ENCODE measurements at places on chromosomes 3 and 15.

DNA sequence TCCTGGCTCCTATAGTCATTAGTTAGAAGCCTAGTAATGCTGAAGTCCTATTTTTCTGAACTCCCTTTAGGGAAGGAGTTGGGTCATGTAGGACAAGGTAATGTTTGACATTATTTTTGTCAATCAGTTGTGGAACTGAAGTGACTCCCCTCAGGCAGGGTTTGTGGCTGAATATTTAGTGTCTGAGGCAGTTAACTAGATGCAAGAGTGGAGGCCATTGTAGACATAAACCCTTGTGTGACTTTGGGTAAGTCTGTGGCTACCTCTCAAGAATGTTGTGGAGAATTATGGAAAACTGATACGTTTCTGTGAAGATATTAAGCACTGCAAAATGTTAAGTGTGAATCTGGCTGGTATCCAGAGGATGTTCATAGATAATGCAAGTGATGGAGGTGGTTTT lies 125.2 kb upstream of the PHLDB2 start:
- DNase-seq = peak; percentile 72

GRCh38 chr15:80985981-80986380 lies 3.6 kb downstream of the MESD start:
- no peak for DNase-seq

DNA sequence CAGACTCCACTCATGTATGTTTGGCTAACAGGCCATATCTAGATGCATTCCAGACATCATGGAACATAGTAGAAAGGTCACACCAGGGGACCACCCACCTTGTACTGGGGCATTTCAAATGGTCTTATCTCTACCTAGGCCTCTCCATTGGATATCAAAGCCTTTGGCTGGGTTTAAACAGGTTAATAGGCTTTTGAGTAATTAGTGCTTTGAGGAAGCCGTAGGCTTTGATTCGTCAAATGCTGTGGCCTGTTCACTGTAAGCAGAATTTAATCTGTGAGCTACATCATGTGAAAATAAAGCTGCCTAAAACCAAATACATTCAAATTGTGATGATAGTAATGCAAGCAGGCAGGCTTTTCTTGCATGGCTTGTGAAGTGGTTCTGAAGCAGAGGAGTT lies 129.5 kb downstream of the ST8SIA2 start:
- no peak for DNase-seq

DNA sequence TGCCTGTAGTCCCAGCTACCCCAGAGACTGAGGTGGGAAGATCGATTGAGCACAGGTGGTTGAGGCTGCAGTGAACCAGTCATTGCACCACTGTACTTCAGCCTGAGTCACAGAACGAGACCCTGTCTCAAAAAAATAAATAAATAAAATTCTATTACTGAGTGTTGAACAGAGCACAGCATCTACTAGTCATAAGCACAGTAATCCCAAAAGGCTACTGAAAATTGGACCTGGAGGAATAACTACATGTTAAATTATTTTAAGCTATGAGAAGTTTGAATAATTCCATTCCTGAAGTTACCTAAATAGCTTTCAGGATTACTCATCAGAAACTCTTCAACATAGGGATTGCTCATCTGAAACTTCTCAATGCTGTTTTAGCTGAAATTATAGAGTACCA lies 43.4 kb downstream of the ARMC8 start:
- no peak for DNase-seq

GRCh38 chr15:61974759-61975158 lies 85.5 kb downstream of the VPS13C start:
- DNase-seq = no peak

- no peak for DNase-seq
These were observed 73.0 kb upstream of the FRMD4B start for GRCh38 chr3:69458803-69459365.

DNA sequence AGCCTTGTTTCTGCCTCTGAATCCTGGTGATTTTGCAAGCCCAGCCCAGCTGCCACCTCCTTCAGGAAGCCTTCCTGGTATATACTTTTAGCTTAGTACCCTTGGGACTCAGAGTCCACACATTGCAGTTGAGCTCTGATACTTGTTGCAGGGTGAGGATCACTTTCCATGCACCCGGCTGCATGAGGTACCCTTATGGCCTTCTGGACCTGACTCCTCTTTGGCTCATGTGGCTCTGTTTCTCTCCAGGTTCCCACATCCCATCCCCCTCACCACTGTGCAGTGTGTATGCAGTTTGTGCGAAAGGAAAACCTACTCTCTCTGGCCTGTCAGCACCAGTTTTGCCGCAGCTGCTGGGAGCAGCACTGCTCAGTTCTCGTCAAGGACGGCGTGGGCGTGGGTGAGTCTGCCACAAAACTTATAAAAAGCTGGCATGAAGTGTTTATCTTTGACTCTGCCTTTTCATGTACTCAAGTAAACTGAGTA lies 23.1 kb upstream of the P4HTM start:
- no peak for DNase-seq

- DNase-seq = peak; percentile 33
These were observed 5.6 kb downstream of the RBP1 start for GRCh38 chr3:139533781-139534454.

DNA sequence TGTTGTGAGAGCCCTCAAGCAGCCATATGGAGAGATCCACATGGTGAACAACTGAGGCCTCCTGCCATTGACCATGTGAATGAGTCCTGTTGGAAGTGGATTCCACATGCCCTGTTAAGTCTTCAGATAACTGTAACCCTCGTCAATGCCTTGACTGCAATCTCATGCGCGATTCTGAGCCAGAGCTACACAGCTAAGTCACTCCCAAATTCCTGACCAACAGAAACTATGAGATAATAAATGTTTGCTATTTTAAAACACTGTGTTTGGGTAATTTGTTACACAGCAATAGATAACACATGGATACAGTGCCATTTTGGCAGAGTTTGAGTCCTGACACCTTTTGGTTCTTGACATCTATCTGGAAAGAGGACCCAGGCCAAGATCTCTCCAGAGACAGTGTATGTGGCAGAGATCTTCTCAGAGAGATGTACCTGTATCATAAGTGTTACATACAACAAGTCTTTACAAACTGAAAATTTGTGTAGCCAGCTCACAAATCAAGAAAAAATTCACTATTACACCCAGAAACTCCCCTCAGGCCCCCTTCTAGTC lies 34.5 kb upstream of the BNC1 start:
- no peak for DNase-seq

- no peak for DNase-seq
These were observed 314.6 kb upstream of the STT3B start for GRCh38 chr3:31218082-31218481.

GRCh38 chr3:50562861-50563260 lies 4.7 kb downstream of the C3orf18 start:
- DNase-seq = no peak

- no peak for DNase-seq
These were observed 270.0 kb upstream of the PEX5L start for GRCh38 chr3:180306691-180307090.

GRCh38 chr3:54374214-54374852 lies 252.0 kb downstream of the CACNA2D3 start:
- no peak for DNase-seq

DNA sequence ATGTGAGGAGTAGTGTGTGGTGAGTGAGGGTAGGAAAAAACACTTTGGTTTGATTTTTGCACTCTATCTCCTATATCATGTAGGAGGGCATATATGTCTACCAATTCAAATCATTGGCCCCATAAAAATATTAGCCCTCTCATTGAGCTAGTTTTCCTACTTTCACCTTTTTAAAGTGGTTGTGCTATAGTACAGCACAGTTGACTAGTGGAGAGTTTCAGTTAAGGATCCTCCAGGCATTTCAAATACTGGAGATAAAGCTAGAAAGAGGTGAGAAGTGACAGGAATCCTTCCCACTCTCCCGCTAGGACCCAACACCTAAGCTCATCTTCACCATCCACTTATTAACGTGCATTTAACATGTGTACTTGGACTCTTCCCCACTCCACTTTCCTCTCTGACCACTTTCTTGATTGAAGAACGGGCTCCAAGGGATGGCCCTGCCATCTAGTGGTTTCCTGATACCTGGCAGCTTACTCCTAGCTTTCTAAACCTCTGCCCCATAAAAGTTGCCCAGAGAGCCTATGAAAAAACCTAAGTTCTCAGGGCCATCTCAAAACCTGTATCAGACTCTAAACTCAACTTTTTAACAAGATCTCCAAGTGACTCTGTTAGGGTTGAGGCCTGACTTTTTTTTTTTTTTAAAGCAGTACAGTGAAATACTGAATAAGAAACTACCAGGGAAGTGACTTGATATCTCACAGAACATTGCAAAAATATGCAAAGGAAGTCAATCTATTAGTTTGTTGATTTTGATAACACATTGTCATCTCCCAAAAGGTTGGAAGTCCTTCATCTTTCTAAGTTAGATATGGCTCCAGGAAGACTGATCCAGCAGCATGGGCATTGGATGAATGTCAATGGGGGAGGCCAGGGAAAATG lies 17.9 kb downstream of the IL12A start:
- DNase-seq = peak; percentile 71

GRCh38 chr15:37109872-37110572 lies 9.7 kb upstream of the MEIS2 start:
- DNase-seq = no peak

- DNase-seq = no peak
These were observed 36.7 kb downstream of the PLOD2 start for GRCh38 chr3:146124126-146124801.

DNA sequence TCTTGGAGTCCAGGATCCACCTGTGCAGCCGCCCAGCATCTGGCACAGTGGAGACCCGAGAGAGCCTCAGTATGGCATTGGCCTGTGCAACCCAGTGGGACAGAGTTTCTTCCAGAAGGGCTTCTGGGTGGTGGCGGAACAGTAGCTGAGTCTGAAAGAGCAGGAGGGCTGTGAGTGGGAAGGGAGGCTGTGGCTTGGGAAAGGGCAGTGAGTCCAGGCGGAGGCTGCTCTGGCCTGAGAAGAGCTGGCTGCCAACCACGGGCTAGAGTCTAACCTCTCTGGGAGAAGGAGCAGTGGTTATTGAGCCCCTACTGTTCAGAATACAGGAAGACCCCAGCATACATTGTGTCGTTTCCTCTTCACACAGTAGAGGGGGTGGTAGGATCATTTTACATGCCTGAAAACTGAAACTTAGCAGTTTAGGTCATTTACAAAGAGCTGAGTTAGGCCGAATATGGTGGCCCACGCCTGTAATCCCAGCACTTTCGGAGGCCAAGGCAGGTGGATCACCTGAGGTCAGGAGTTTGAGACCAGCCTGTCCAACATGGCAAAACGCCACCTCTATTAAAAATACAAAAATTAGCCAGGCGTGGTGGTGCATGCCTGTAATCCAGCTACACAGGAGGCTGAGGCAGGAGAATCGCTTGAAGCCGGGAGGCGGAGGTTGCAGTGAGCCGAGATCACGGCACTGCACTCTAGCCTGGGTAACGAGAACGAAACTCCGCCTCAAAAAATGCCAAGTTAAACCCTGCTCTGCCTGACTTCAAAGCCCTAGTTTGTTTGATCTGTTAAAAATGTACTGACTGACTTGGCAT lies 3.2 kb downstream of the AEN start:
- DNase-seq = no peak

DNA sequence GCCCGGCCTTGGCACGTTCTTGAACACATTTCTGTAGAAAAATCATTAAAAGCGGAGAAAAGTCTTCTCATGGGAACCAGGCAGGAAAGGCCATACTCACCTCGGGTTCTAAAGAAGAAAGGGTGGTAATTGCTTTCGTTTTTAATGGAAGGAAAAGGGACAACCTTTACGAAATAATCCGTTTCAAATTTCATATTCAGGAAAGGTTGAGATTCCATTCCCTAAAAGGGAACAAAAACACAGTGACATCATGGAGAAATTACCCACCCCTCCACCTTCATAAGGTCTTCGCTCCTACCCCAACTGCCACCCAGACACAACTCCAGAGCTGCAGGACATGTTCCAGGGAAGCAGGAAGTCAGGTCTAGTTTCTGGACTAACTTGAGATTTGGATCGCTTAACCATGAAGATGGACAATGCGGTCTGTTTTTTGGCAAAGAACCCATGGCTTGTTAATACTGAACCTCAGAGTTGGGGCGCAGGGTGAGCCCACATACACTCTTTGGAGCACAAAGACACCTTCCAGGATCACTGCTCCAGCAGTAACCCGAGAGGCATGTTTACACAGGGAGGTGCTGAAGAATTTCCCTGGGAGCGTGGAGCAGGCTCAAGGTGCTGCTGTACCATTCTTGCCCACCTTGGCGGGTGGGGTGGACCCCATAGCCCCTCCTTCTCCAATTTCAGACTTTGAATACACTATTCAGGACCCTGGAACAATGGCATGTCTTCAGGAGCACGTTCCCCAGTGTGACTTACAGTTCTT lies 49.2 kb downstream of the SPATA12 start:
- no peak for DNase-seq

GRCh38 chr3:153032891-153033290 lies 129.1 kb upstream of the RAP2B start:
- no peak for DNase-seq

- DNase-seq = no peak
These were observed 204.9 kb downstream of the TNIK start for GRCh38 chr3:171255236-171255806.

GRCh38 chr3:69866988-69867720 lies 127.9 kb downstream of the MITF start:
- peak; percentile 53 for DNase-seq

DNA sequence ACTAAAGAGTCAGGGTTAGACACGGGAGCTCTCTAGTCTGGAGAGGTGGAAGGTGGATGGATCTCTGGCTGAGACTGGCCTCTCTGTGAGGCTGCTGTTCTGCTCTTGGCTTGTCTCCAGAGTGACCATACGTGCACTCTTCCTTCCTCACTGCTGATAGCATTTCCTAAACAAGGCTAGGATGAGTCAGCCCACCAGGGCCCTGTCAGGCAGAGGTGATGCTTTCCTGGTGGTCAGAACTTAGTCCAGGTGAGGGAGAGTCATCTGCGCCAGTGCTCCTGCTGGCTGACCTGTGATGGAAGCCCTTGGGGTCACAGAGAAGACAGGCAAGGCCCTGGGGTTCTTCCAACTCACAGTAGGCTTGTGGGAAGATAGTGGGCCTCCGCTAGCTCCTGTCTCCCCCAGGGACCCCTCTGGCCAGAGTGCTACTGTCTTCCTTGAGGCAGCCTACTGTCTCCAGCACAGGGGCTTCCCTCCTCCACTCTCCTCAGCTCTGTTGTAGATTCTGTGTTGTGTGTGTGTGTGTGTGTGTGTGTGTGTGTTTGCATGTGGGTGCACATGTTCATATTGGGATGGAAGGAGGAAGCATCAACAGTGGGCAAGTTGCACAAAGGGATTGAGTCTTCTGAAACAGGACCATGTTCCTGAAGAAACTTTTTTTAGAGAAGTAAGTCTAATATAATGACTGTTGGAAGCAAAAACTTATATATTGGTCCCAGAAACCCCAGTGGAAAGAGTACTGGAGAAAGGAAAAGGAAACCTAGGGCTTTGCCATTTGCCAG lies 16.5 kb downstream of the ALPK3 start:
- peak; percentile 37 for DNase-seq

- no peak for DNase-seq
These were observed 10.6 kb downstream of the CCR9 start for GRCh38 chr3:45896956-45897355.

GRCh38 chr3:46881596-46882376 lies 4.3 kb downstream of the PTH1R start:
- no peak for DNase-seq

Data from RCC 7860 (cell line).